ENCODE measurements at places on chromosomes 4 and X. TPM values are rescaled to one million over a fixed set of nuclear protein-coding genes. Genes with fewer than 3 reads are reported as not detected.

The STBD1 gene
- 0.09 TPM for total RNA-seq

DNA sequence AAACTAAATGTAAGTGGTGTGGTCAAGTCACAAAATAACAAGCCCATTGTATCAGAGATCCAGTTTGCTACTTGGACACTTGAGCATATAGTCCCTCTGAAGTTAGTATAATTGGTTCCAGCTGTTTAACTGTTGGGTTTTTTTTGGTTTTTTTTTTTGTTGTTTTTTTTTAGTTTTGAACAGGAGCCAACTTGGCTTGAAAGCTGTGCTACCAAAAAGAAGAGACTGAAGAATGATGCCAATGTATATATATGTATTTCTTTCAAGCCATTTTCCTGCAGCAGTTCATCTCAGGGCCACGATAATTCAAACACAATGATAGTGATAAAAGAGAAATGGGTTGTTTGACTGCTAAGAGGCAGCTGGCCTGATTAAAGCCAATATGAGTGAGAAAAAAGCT, 138.3 kb downstream of the PCDH18 start:
- no peak for DNase-seq

DNA sequence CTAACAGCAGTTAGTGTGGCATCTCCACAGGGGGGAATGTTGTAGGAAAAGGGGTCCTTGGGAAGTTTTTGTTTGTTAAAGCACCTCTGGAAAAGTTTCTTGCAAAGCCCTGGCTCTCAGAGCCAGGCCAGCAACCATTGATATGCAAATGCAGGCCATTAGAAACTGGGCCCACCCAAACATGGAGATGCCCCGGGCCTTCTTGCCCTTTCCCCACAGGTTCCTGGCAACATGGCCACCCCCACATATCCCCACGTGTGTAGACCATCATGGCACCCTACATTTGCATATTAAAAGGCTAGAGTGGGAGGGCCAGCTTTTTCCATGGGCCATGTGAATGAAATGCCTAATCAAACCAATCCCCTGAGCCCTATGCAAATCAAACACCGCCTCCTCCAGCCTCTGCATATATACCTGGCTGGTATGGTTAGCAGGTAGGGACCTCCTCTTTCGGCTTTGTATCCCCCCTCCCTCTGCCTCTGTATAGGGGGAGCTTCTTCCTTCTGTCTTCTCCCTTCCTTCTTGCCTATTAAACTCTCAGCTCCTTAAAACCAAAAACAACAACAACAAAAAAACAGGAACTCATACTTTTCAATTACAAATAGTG, 44.0 kb upstream of the ZCCHC13 start:
- no peak for DNase-seq

GRCh38 chrX:15564981-15565579, 35.7 kb downstream of the ACE2 start:
- no peak for DNase-seq

The RIBC1 gene
- 0.86 TPM for total RNA-seq

Data from activated B cell treated with CpG ODN at 0.5 μM for 24 hours (primary cell).